ENCODE measurements at places on chromosomes 6 and 20. TPM values are rescaled to one million over a fixed set of nuclear protein-coding genes. Genes with fewer than 3 reads are reported as not detected.

EBF4 gene
- 0.92 TPM for total RNA-seq

DNA sequence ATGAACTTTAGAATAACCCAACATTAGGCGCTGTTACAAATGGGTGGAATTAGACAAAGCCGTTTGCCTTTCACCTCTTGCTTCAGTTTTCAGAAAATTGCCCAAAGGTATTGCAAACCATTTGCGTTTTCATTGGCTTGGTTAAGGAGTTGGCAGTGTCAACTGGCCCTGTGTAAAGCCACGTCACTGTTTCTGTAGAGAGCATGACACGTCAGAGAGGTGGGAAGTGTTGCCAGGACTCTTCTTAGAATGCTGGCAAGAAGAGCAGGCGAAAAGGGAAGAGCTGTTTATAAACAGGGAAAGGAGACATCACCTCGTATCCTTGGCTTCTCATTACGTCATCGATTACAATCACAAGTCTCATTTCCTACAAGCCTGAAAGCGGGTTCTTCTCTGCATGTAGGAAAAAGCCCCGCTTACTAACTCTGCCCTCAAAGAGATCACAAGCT lies 4.2 kb upstream of the IRF4 start:
- DNase-seq: no peak
- H3K4me3 ChIP-seq: no peak overlapping the region
- peaks cover 21% of the 10 kb centered on the region for H3K4me1 ChIP-seq

- DNase-seq: no peak
- H3K4me1 ChIP-seq: no peaks in the 10 kb centered on the region
- no peaks in the 10 kb centered on the region for H3K27me3 ChIP-seq
Observed at GRCh38 chr6:36642913-36643817, 35.3 kb upstream of the CDKN1A start.

FHL5 gene
- total RNA-seq: not detected

DNA sequence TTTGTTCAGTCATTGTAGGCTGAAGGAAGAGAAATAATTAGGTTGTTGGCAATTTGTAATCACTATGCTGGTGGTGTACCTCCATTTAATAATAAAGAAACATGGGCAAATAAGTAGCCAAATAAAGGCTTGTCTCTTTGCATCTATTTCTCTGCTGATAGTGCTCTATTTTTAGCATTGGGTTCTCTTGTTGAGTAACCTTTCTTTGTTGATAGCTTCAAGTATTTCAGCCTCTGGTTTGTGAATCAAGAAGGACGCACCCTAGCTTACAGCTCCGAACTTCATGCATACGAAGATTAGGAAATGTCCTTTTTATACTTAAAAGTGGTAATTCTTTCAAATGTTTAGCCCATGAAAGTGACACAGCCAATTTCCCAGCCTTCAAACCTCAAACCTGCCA lies 2.6 kb downstream of the PPP1R14C start:
- peak overlapping the region; percentile 11 for H3K27ac ChIP-seq
- DNase-seq: no peak
- no peaks in the 10 kb centered on the region for H3K4me1 ChIP-seq
- H3K4me3 ChIP-seq: no peak overlapping the region
- peaks cover 22% of the 10 kb centered on the region for H3K27me3 ChIP-seq
- no peaks in the 10 kb centered on the region for H3K36me3 ChIP-seq

LZTS3 gene
- total RNA-seq: 1.0 TPM

- no peaks in the 10 kb centered on the region for H3K36me3 ChIP-seq
- DNase-seq: no peak
- no peak overlapping the region for H3K27ac ChIP-seq
- no peaks in the 10 kb centered on the region for H3K4me1 ChIP-seq
- no peak overlapping the region for H3K4me3 ChIP-seq
Observed at GRCh38 chr6:24761193-24761835, 13.4 kb upstream of the GMNN start.

GRCh38 chr20:17904027-17904426 lies 64.6 kb downstream of the SNX5 start:
- H3K4me1 ChIP-seq: no peaks in the 10 kb centered on the region
- H3K27me3 ChIP-seq: peaks cover 3% of the 10 kb centered on the region
- DNase-seq: no peak
- no peak overlapping the region for H3K27ac ChIP-seq
- H3K4me3 ChIP-seq: no peak overlapping the region

FILIP1 gene
- total RNA-seq: not detected

- no peaks in the 10 kb centered on the region for H3K36me3 ChIP-seq
- peaks cover 11% of the 10 kb centered on the region for H3K4me1 ChIP-seq
- no peak for DNase-seq
- no peak overlapping the region for H3K27ac ChIP-seq
- peak overlapping the region; percentile 33 for H3K4me3 ChIP-seq
- H3K27me3 ChIP-seq: peaks cover 19% of the 10 kb centered on the region
Observed at GRCh38 chr6:29553268-29554057, 6.1 kb downstream of the UBD start.

HMGN3 gene
- total RNA-seq: 44.5 TPM

GRCh38 chr6:14575961-14576360 lies 458.4 kb downstream of the CD83 start:
- no peak for DNase-seq
- H3K4me3 ChIP-seq: no peak overlapping the region
- H3K27ac ChIP-seq: no peak overlapping the region
- no peaks in the 10 kb centered on the region for H3K36me3 ChIP-seq
- no peaks in the 10 kb centered on the region for H3K4me1 ChIP-seq

DNA sequence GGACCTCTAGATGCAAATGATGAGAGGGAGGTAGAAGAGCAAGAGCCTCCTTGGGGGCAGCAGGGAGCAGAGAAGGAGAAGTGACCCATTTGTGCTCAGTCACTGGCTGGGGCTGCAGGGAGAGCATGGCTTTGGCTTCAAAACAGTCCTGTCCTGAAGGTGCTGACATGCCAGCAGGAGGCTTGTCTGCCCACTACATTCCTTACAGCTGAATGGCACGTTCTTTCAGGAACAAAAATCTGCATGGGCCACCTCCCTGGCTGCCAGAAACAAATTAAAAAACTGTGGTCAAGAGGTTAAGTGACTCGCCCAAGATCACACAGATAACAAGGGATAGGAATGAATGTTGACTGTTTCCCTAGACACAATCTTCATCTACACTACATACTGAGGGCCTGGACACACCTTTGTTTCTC lies 188.8 kb downstream of the HIVEP2 start:
- H3K36me3 ChIP-seq: peaks cover 49% of the 10 kb centered on the region
- no peak overlapping the region for H3K4me3 ChIP-seq
- peaks cover 3% of the 10 kb centered on the region for H3K4me1 ChIP-seq

DNA sequence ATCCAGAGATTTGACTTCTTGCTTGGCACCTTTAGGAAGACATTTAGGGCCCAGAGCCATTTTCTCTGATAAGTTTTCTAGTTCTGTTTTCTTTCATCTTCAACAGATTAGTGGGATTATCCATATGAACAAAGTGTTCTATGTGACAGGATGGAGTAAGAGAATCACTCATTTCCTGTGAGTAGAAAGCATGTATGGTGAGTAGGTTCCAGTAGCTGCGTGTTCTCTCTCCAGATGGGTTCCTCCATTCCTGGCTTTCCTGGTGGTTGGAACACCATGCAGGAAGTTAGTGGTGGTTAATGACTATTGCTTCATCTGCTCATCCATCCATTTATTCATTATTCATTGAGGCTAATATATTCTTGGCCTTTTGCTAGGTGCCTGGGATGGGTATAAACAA lies 54.0 kb downstream of the EFCAB8 start:
- H3K36me3 ChIP-seq: no peaks in the 10 kb centered on the region
- H3K4me3 ChIP-seq: no peak overlapping the region
- no peak for DNase-seq
- H3K27ac ChIP-seq: no peak overlapping the region
- no peaks in the 10 kb centered on the region for H3K27me3 ChIP-seq

RFX6 gene
- not detected for total RNA-seq

- H3K27me3 ChIP-seq: no peaks in the 10 kb centered on the region
- H3K36me3 ChIP-seq: no peaks in the 10 kb centered on the region
- DNase-seq: no peak
- H3K4me3 ChIP-seq: no peak overlapping the region
- H3K27ac ChIP-seq: no peak overlapping the region
- H3K4me1 ChIP-seq: no peaks in the 10 kb centered on the region
Observed at GRCh38 chr6:54802775-54803634, 43.6 kb upstream of the FAM83B start.

GRCh38 chr6:121439926-121440325 lies 4.5 kb downstream of the GJA1 start:
- no peaks in the 10 kb centered on the region for H3K36me3 ChIP-seq
- no peak for DNase-seq
- no peak overlapping the region for H3K27ac ChIP-seq
- H3K4me1 ChIP-seq: peaks cover 14% of the 10 kb centered on the region

EIF2S2 gene
- 130 TPM for total RNA-seq

SIRPB1 gene
- total RNA-seq: 1.5 TPM

- DNase-seq: no peak
- no peaks in the 10 kb centered on the region for H3K27me3 ChIP-seq
- no peaks in the 10 kb centered on the region for H3K36me3 ChIP-seq
Observed at GRCh38 chr6:32332433-32332832, 39.3 kb downstream of the TSBP1 start.

GRCh38 chr20:45363611-45364492 lies 896 bp downstream of the SYS1 start:
- peaks cover 50% of the 10 kb centered on the region for H3K4me1 ChIP-seq
- peak overlapping the region; percentile 96 for H3K27ac ChIP-seq
- H3K4me3 ChIP-seq: peak overlapping the region; percentile 92
- H3K36me3 ChIP-seq: peaks cover 27% of the 10 kb centered on the region
- DNase-seq: no peak

- no peak for DNase-seq
- H3K27me3 ChIP-seq: no peaks in the 10 kb centered on the region
- H3K4me1 ChIP-seq: no peaks in the 10 kb centered on the region
- no peak overlapping the region for H3K27ac ChIP-seq
- H3K4me3 ChIP-seq: no peak overlapping the region
Observed at GRCh38 chr20:32006841-32007786, 3.1 kb upstream of the CCM2L start.

KIF25 gene
- not detected for total RNA-seq

ARHGAP18 gene
- 6.5 TPM for total RNA-seq

BYSL gene
- 84.4 TPM for total RNA-seq

DNA sequence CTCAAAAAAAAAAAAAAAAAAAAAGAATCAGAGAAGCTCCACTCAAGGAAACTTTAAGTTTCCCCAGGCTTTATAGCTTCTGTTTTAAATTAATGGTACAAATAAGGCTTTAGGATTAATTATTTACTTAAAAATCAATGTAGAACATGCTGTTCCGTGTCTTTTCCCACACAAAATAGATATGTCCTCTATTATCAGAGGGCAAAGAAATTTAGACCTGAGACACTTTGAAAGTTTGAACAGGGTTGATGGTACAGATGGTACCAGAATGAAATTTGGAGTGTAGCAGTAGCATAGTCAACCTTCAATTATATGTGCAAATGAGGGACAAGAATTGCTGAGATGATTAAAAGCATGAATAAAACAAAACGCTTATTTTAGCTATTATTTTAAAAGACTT lies 32.2 kb upstream of the REV3L start:
- no peak for DNase-seq
- H3K4me3 ChIP-seq: no peak overlapping the region
- no peak overlapping the region for H3K27ac ChIP-seq
- no peaks in the 10 kb centered on the region for H3K27me3 ChIP-seq

GRCh38 chr6:88167352-88167937 lies 1.3 kb upstream of the CNR1 start:
- H3K4me3 ChIP-seq: no peak overlapping the region
- H3K27me3 ChIP-seq: peaks cover 6% of the 10 kb centered on the region
- H3K4me1 ChIP-seq: no peaks in the 10 kb centered on the region
- H3K36me3 ChIP-seq: no peaks in the 10 kb centered on the region
- no peak overlapping the region for H3K27ac ChIP-seq

- no peaks in the 10 kb centered on the region for H3K4me1 ChIP-seq
- no peak for DNase-seq
- no peaks in the 10 kb centered on the region for H3K36me3 ChIP-seq
- no peaks in the 10 kb centered on the region for H3K27me3 ChIP-seq
Observed at GRCh38 chr6:54191461-54191860, 80.2 kb downstream of the MLIP start.

- no peaks in the 10 kb centered on the region for H3K36me3 ChIP-seq
- H3K27ac ChIP-seq: no peak overlapping the region
- no peaks in the 10 kb centered on the region for H3K4me1 ChIP-seq
Observed at GRCh38 chr6:71656121-71656520, 230.2 kb upstream of the RIMS1 start.

DNA sequence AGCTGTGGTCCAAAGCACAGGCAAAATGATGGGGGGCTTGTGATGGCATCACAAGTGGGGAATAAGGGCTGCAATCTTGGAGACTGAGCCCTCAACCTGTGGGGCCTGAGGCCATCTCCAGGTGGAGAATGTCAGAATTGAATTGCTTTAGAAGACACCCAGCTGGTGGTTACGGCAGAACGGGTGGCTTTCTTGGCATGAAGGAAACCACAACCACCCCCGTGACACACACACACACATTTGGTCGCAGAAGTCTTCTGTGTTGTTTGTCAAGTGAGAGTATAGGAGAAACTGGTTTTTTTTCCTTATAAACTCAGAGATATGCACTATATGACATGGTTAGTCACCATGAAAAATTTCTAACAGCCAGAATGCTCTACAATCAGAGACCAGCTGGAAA lies 139.5 kb upstream of the CDH4 start:
- H3K27me3 ChIP-seq: no peaks in the 10 kb centered on the region
- DNase-seq: no peak
- no peaks in the 10 kb centered on the region for H3K36me3 ChIP-seq
- H3K4me3 ChIP-seq: no peak overlapping the region
- no peaks in the 10 kb centered on the region for H3K4me1 ChIP-seq
- H3K27ac ChIP-seq: no peak overlapping the region

VNN1 gene
- not detected for total RNA-seq

GRCh38 chr6:116373300-116373699 lies 2.6 kb downstream of the DSE start:
- no peak for DNase-seq
- H3K36me3 ChIP-seq: no peaks in the 10 kb centered on the region
- peaks cover 10% of the 10 kb centered on the region for H3K27me3 ChIP-seq
- no peak overlapping the region for H3K27ac ChIP-seq
- no peak overlapping the region for H3K4me3 ChIP-seq

GRCh38 chr20:40197691-40198090 lies 491.3 kb downstream of the MAFB start:
- no peak for DNase-seq
- H3K27ac ChIP-seq: no peak overlapping the region
- no peak overlapping the region for H3K4me3 ChIP-seq
- H3K4me1 ChIP-seq: no peaks in the 10 kb centered on the region

TFAP2C gene
- not detected for total RNA-seq

DNA sequence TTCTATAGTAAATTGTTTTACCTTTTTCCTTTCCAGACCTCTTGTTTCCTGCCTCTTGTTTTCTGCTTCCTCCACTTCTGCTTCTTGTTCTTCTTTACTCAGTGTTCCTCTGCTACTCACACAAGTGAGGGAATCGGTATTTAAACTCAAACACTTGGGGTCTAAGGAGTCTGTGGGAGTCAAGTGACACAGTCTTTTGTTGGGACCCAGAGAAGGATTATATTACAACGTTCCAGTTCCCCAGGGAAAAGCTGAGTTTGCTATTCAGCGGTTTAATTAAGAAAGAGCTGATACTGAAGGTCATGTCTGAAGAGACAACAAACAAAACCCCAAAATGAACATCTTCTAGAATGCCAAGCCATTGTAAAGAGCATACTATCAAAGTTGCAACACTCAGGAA lies 107.8 kb upstream of the CITED2 start:
- H3K4me1 ChIP-seq: no peaks in the 10 kb centered on the region
- H3K36me3 ChIP-seq: no peaks in the 10 kb centered on the region
- no peaks in the 10 kb centered on the region for H3K27me3 ChIP-seq
- no peak overlapping the region for H3K27ac ChIP-seq
- DNase-seq: no peak
- H3K4me3 ChIP-seq: no peak overlapping the region

- DNase-seq: no peak
- H3K36me3 ChIP-seq: no peaks in the 10 kb centered on the region
- H3K4me3 ChIP-seq: no peak overlapping the region
- H3K27me3 ChIP-seq: no peaks in the 10 kb centered on the region
Observed at GRCh38 chr20:4134861-4135379, 119.6 kb upstream of the RNF24 start.

TFAP2D gene
- not detected for total RNA-seq

Measured in CD8-positive, alpha-beta memory T cell (primary cell).